ENCODE measurements at places on chromosomes 3 and 15.

- no peak for DNase-seq
Measured at GRCh38 chr3:193559100-193559499, 4.4 kb upstream of the ATP13A4 start.

DNA sequence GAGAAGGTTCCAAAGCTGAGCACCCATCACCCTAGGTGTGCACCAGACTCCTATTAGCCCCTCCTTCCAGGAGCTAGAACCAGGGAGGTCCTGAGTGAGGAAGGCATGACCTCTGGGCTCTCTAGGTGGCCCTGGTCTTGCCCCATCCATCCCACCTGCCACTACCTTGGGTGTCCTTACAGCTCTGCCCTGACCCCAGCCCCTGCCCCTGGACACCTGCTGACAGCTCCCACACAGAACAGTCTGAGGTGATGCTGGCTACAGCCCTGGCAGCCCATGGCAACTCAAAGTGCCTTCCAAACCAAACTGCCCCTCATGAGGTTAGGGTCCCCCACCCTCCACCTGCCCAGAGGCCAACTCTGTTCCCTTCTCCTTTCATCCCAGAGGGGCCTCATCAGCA is 37.2 kb downstream of the GOLGA6A start:
- DNase-seq: no peak

GRCh38 chr15:64046421-64047153 is at the start of gene DAPK2:
Gene DAPK2, minus strand, starts transcription at chr15:64046485. Its CDS starts 6,224 bp downstream, at chr15:64040261.
- DNase-seq: peak; percentile 96

GRCh38 chr15:91882858-91883586 is 29.5 kb downstream of the SLCO3A1 start:
- no peak for DNase-seq

DNA sequence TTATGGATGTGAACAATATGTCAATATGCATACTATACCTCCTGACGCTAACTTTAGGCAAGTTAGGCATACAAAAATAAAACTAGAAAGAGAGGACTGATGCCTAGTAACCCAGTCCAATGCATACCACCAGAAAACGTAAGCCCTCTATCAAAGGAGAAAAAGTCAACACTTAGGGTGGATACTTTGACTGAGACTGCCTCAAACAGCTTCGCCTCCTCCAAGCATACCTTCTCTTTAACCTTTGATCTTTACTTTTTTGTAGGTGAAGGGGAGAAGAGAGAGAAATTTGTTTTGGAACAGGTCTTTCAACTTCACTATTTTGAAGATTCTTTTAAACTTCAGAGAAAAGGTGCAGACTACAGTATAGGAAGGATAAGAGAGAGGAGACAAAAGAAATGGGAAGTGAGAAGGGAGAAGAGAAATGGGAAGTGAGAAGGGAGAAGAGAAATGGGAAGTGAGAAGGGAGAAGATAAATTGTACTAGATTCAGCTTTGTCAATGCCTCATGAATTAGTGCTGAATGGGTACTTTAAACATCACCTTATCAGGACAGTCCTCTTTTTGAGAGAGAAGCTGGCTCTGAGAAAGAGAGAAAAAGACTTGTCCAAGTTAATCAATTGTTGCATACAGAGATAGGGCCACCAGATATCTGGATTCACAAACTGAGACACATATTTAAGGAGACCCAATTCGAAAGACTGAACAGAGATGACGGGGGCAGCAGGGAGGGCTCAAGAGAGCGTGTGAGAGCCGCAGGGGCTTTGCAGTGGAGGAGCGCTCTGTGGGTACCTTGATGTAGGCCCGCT is 1.0 kb downstream of the P3H2 start:
- no peak for DNase-seq

GRCh38 chr3:143256416-143256815 is 136.8 kb downstream of the CHST2 start:
- no peak for DNase-seq

GRCh38 chr3:137988152-137988551 is 21.8 kb upstream of the CLDN18 start:
- DNase-seq: no peak

DNA sequence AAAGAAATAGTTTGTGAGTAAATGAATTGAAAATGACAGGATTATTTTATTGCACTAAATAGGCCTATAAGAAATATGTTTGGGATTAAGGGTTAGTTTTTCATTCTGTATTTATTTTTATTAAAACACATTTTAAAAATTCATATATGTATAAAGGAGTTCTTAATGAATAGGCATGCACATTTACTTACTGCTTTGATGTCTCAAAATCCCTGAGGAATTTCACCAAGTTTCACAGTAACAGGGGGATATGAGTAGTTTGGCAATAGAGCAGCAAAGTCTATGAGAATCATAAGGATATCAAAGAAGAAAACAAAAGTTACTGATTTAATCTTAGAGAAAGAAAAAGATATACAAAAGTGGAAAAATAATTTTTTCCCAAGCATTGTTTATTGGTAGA is 411.7 kb downstream of the NAALADL2 start:
- DNase-seq: no peak

DNA sequence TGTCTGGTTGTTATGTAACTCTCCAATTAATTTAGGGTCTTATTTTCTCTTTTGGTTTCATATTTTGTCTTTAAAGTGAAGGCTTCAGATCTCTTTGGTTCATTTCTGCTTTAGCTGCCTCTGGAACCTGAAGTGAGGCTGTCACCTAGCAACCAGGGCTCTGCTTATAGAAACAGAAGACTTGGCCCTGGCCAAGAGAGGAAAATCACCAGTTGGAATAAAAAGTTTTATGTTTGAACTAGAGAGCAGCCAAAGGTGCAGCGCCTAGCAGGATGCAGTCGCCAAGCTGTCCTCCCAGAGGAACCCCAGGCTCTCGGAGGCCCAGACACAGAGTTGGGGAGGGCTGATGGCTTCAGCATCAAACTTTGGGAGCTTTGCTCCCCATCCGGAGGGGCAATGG is 41.1 kb downstream of the LYZL4 start:
- no peak for DNase-seq

- DNase-seq: peak; percentile 57
Measured at GRCh38 chr3:48247401-48247811, 6.5 kb downstream of the ZNF589 start.
